ENCODE measurements at places on chromosomes 1 and 21. TPM values are rescaled to one million over a fixed set of nuclear protein-coding genes. Genes with fewer than 3 reads are reported as not detected.
A peak's percentile ranks its signal among the peaks of the same experiment; 100 is the strongest.

GRCh38 chr1:36542024-36542961, 59.6 kb upstream of the CSF3R start:
- DNase-seq = no peak

The FAM163A gene
- total RNA-seq = not detected

DNA sequence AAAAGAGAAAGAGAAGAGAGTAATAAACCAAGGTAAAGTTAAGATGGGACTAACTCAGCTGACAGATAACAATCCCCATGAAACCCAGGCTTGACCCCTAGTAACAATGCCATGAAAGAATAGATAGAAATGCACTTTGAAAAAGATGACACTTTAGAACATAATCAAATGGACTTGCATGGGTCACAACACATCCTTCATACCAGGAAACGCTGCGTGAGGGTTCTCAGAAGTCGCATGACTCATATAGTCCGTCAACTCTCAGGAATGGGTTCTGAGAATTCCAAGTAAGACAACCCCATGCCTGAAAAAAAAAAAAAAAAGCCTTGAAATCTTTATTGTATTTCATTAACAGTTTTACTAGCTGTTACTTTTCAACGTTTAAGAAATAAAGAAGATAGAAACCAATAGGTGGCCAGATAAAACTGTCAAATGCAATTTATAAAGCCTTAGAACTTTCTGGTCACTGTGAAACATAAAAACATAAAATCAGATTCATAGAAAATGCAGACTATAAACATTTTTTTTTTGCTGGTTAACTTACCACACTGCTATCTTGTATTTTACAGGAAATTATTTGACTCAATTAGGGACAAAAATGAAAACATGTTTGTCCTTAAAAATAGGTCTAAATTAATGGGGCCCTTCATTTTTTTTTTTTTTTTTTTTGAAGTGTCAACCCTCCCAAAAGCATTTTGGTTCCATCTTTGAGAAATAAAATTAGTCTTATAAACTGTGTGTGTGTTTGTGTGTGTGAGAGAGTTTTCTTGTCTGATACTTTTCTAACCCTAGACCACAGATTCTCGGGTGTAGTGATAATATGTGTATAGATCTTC, 202.1 kb downstream of the NCAM2 start:
- DNase-seq = peak; percentile 73

GRCh38 chr1:174266991-174267612, 107.8 kb downstream of the RABGAP1L start:
- DNase-seq = no peak

DNA sequence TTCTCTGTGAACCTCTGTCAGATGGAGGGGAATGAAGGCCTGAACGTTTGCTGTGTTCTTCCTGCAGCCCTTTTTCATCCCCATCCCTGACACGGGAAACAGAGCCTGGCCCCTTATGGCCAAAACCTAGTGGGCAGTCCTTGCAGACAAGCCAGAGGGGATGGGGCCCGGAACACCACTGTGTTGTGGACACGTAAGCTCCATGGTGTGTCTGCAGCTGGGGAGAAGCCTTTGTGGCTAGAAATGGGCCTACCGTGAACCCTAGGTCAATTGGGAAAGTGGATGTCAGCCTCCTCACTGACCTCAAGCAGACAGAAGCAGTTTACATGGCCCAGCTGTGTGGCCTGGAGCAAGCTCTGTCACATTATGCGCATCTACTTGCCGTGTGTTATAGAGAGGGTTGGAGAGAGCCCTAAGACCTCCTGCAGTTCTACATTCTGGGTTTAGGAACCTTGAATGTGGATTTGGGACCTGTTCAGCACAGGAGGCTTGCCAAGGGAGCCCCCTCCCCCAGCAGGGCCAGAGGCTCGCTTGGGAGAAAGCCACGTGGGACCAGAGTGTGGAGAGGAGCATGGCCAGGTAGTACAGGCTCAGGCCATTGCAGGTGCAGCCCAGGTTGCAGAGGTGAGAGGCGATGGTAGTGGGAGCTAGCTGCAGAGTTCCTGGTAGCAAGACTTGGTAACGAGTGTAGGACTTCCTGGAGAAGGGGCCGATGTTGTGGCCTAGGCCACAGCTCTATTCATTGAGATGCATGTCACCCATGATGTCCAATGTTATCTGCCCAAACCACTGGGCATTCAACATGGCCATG, 20.7 kb downstream of the PARS2 start:
- no peak for DNase-seq

DNA sequence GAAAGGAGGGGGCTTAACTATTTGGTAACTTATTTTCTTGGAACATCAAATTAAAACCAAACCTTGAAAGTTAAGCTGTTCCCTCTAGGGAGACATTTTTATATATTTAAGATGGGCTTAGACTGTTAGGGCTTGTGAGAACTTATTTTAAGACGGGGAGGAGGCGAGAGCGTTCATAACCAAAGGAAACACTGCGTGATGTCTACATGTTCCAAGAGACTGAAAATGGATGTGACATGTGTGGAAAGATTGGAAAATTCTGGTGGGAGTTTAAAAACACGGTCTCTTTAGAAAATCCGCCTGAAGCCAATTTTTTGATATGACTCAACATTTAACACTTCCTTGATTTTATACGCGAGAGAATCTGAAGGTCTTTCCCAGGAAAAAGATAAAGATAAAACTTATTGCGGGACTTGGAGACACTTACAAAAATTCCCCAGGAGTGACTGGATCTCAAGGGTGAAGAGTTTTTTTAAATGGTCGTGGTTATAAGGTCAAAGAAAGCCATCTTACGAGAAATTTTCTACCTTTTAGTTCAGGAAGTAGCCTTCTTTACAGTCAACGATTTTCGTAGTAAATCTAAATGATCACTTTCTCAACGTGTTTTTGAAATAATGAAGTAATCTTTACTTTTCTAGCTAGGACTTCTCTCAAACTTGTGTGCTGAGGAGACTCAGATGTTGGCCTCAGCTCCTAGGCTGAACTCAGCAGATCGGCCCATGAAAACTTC, 828 bp downstream of the PNRC2 start:
- no peak for DNase-seq

- no peak for DNase-seq
Measured at GRCh38 chr1:200328379-200328778, 81.5 kb downstream of the ZNF281 start.

The FAM72C gene
- total RNA-seq = not detected

The AIRE gene
- total RNA-seq = 0.19 TPM

- peak; percentile 85 for DNase-seq
Measured at GRCh38 chr21:43864313-43864961, 586 bp upstream of the AGPAT3 start.

The SNRNP40 gene
- total RNA-seq = 32.8 TPM

The KCNE2 gene
- total RNA-seq = 2.4 TPM

GRCh38 chr1:171973421-171973820, 132.1 kb downstream of the DNM3 start:
- DNase-seq = no peak

DNA sequence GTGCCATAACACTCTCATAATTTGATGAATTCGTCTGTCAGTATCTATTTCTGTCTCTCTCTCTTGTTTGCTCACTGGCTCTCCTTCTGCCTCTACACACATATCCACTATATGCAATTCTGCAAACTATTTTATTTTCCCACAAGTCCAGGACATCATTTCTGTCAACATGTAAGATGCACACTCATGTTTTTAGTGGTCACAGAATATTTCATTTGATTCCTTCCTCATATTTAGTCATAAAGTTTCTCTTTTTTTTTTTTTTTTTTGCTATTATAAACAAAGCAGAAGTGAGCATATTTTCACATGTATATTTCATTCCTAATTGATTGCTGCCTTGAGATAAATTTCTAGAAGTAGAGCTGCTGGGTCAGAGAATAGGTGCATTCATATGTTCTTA, 165.3 kb downstream of the PGBD5 start:
- no peak for DNase-seq

The NECTIN4 gene
- 0.26 TPM for total RNA-seq

The KCNT2 gene
- 18.8 TPM for total RNA-seq

The ADAM30 gene
- total RNA-seq = not detected

DNA sequence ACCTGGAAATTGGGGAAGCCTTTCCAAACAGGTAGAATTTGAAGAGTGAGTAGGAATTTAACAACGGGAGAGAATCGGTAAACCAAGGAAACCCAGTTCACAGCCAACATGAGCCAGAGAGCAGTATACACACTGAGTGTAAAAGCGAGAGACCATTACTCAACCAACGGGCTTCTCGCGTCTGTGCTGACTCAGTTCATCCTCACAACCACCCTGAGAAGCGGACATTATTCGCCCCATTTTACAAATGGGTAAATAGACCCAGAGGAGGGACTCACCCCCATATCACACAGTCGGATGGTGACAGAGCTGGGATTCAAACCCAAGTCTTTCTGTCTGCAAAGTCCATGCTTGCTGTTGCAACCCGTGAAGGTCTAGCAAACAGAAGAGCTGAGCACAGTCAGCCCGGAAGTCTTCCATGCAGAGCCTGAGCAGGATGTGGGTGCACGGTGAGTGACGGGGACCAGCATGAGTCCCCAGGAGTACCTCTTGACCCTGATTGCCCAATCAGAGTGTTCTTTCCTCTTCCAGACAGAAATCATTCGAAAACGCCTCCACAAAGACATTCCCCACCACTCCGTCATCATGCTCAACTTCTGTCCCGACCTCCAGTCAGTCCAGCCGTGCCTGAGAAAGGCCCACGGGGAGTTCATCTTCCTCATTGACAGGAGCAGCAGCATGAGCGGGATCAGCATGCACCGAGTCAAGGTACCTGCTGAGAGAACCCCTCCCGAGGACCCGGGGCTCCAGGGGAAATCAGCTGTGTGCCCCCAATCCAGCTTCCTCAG, 32.3 kb downstream of the VWA5B1 start:
- DNase-seq = peak; percentile 47

DNA sequence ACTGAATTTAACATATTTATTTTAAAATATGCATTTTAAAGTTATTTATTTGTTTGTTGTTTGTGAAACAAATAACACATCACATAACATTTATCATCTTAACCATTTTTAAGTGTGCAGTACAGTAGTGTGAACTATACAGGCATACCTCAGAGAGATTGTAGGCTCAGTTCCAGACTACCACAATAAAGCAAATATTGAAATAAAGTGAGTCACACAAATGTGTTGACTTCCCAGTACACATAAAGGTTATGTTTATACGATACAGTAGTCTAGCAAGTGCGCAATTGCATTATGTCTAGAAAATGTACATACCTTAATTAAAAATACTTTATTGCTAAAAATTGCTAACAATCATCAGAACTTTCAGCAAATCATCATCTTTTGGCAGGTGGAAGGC, 739.4 kb upstream of the ADGRL4 start:
- DNase-seq = no peak

The SLC45A3 gene
- 4.8 TPM for total RNA-seq
